ENCODE measurements at places on chromosomes 13 and 19. TPM values are rescaled to one million over a fixed set of nuclear protein-coding genes. Genes with fewer than 3 reads are reported as not detected.

Gene KLHL1
- total RNA-seq = not detected

DNA sequence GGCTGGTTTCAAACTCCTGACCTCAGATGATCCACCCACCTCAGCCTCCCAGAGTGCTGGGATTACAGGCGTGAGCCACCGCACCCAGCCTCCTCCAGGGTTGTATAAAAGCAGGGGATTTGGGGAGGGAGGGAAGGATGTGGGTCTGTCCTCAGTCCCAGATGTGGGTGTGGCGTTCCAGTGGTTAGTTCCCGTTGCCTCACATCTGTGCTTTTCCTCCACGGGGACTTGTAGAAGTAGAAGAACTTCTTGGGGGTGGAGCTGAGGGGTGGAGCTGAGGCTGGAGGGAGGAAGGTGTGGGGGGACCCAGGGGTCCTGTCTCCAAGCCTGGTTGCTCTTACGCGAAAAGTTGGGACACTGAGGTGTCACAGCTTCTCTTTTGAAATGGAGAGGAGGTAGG, 514 bp upstream of the MCEMP1 start:
- no peak for DNase-seq

GRCh38 chr13:92842145-92842544, 384.5 kb upstream of the GPC6 start:
- no peak for DNase-seq

GRCh38 chr19:30744741-30745475, 372.7 kb downstream of the ZNF536 start:
- DNase-seq = no peak

GRCh38 chr19:11693505-11694499, 44.9 kb downstream of the ZNF823 start:
- no peak for DNase-seq

Gene UBE2L5
- total RNA-seq = 0.42 TPM

Gene SPART
- 17.2 TPM for total RNA-seq

DNA sequence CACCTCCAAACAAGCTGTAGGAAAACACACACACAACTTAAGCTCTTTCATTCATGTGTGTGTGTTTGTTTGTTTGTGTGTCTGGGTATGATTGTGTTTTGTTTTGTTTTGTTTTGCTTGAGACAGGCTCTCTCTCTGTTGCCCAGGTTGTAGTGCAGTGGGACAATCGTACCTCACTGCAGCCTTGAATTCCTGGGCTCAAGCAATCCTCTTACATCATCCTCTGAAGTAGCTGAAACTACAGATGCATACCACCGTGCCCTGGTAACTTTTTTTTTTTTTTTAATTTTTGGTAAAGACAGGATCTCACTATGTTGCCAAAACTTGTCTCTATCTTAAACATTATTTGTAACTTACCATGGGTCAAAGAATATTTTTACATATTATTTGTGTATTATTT, 431.7 kb downstream of the SLITRK1 start:
- DNase-seq = no peak

Gene ATP8B3
- total RNA-seq = 3.9 TPM

DNA sequence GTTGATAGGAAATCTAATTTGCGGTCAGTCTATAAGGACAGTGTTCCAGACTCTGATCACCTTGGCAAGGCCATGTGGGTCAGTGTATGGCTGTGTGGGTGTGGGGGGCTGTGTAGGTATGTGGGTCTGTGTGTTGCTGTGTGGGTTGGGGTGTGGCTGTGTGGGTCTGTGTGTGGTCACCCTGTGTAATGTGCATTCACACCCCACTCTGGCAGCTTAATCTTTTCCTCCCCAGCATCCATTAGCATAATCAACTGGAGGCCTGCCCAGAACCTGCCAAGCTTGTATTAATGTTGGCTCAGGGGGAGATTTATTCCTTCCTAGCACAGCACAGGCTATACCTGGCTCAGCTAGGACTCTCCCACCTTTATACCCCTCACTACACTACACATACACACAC, 203.2 kb downstream of the TUBA3C start:
- DNase-seq = no peak

GRCh38 chr13:70388935-70389334, 280.7 kb upstream of the KLHL1 start:
- no peak for DNase-seq

Measured in activated B cell treated with CpG ODN at 0.5 μM for 24 hours (primary cell).